ENCODE measurements at places on chromosomes 16 and 17.

- H3K27ac ChIP-seq: no peak overlapping the region
Measured at GRCh38 chr17:76981545-76982295, 113.5 kb downstream of the MGAT5B start.

DNA sequence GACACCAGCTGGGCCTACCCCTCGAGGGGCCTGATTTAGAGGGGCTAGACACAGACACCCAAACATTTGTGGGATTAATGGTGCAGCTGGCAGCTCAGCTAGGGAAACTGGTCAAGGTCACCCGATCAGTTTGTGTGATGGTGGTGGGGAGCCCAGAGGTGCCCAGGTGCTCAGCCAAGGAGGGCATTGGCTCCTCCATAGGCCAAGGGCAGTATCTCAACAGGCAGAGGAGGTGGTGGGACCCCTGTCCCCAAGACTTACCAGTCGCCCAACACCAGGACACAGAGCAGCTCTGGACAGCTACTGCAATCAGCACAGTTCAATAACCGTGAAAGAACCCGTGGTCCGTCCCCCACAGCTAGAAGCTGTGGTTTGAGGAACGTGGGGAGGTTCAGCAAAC, 120.9 kb downstream of the C16orf78 start:
- no peaks in the 10 kb centered on the region for H3K27me3 ChIP-seq
- H3K36me3 ChIP-seq: no peaks in the 10 kb centered on the region
- H3K27ac ChIP-seq: no peak overlapping the region
- no peak for DNase-seq

GRCh38 chr17:17748604-17749003, 67.3 kb downstream of the RAI1 start:
- no peak overlapping the region for H3K27ac ChIP-seq
- no peaks in the 10 kb centered on the region for H3K36me3 ChIP-seq
- H3K4me1 ChIP-seq: peaks cover 64% of the 10 kb centered on the region
- no peak overlapping the region for H3K4me3 ChIP-seq
- DNase-seq: no peak
- H3K27me3 ChIP-seq: no peaks in the 10 kb centered on the region

DNA sequence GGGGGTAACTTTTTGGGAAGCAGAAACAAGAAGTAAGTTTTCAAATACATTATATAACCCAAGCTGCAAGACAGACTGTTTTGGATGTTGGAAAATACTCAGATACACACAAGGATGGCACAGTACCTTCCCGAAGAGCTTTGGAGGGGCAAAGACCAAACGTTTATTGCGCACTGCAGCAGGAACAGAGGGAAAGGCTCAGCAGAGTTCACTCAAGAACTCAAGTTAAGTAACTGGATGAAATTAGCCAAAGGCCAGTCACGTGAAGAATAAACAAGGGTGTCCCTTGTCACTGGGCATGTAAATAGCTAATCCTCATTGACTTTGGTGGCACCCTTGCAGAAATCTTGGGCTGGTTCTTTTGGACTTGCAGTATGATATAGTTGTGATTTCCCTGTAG, 2.8 kb downstream of the PDK2 start:
- H3K4me1 ChIP-seq: peaks cover 76% of the 10 kb centered on the region
- H3K4me3 ChIP-seq: no peak overlapping the region
- DNase-seq: no peak
- peaks cover 37% of the 10 kb centered on the region for H3K36me3 ChIP-seq
- peak overlapping the region; percentile 96 for H3K27ac ChIP-seq

GRCh38 chr17:1462164-1463112, 6.4 kb upstream of the CRK start:
- H3K4me3 ChIP-seq: no peak overlapping the region
- peaks cover 26% of the 10 kb centered on the region for H3K36me3 ChIP-seq
- H3K4me1 ChIP-seq: peaks cover 3% of the 10 kb centered on the region
- no peak for DNase-seq

- no peaks in the 10 kb centered on the region for H3K27me3 ChIP-seq
- no peaks in the 10 kb centered on the region for H3K4me1 ChIP-seq
- H3K27ac ChIP-seq: no peak overlapping the region
- no peaks in the 10 kb centered on the region for H3K36me3 ChIP-seq
- no peak overlapping the region for H3K4me3 ChIP-seq
Measured at GRCh38 chr17:37787055-37787757, 42.3 kb upstream of the HNF1B start.

DNA sequence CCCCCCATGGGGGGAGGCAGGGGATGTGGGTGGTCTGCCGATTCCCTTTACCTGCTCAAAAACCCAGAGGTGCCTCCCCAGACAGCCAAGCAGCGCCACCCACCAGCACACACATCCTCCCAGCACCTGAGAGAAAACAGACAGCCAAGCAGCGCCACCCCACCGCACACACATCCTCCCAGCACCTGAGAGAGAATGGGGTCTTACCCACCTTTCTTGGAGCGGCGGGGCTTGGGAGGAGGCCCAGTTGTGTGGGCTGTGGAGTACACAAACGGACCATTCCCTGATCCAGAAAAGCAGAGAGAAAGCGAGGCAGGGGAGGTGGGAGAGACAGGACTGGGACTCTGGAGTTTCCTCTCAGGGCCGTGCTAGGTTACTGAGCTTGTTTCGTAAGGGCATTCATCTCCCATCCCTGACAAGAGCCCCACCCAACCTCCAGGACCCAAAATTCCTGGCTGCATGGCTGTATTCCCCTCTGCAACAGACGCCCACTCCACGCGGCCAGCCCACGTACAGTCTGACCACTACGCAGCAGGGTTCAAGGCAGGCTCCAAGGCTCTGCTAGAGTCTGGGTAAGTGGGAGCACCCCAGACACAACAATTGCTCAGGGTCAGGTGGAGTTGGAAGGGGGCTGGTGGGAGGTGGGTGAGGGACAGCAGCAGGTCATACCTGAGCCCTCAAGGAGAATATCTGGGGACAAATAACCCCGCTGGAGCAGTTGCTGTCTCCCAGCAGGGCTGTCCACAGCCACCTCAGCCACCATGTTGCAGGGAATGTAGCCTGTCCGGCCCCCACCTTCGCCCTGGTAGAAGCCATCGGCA, 22.3 kb downstream of the TSPOAP1 start:
- H3K27ac ChIP-seq: no peak overlapping the region
- no peaks in the 10 kb centered on the region for H3K36me3 ChIP-seq
- H3K4me3 ChIP-seq: no peak overlapping the region

DNA sequence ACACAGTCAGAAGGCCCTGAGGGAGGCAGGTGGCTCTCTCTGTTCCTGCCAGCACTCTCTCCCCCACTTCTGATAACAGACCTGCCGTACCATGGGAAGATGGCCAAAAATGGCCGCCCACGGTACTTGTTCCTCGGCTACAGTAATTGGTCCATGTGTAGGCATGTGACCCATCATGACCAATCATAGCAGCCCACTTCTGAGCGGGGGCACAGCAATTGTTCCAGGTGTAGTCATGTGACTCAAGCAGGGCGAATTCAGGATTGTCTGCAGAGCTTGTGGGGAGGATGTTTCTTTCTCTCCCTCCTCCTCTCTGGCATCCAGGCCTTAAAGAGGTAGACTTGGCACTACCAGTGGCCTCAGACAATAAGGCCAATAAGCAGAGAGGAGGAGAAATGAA, 250.4 kb downstream of the MRTFB start:
- H3K4me3 ChIP-seq: no peak overlapping the region
- H3K27me3 ChIP-seq: no peaks in the 10 kb centered on the region
- H3K36me3 ChIP-seq: no peaks in the 10 kb centered on the region
- DNase-seq: no peak

GRCh38 chr17:46736100-46736499, 82.4 kb downstream of the WNT3 start:
- H3K4me3 ChIP-seq: no peak overlapping the region
- H3K27me3 ChIP-seq: no peaks in the 10 kb centered on the region
- DNase-seq: no peak
- no peak overlapping the region for H3K27ac ChIP-seq
- H3K4me1 ChIP-seq: no peaks in the 10 kb centered on the region

DNA sequence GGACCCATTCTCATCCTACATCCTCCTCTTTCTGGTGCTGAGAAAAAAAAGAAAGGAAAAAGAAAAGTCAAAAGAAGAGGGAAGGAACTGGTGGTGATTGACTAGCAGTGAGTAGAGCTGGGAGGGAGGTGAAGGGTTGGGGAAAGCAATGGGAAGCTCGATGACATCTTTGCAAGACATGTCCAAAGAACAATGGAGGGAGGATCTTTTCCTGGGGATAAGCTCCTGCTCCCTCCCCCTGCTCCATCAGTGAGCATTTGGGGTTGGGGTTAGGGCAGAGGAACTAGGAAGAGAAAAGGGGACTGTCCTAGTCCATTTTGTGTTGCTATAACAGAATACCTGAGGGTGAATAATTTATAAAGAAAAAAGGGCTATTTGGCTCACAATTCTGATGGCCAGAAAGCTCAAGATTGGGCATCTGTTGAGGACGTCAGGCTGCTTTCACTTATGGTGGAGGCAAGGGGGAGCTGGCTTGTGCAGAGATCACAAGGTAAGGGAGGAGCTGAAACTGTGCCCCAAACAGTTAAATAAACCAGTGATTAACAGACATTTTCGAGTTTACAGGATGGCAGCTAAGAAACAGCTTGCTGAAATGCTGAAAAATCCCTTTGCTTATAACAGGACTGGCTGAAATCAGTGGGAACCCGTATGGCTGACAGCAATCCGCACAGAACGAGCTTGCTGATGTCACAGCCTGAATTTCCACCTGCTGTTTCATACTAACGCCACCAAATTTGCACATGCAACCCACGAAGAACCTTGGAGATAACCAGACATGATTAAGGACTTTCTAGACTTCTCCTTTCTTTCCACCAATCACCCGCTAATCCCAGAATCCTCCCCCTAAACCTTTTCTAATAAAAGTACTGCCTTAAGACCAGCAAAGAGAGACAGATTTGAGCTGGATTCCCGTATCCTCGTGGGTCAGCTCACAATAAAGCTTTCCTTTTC, 1.6 kb upstream of the ODF4 start:
- H3K27me3 ChIP-seq: no peaks in the 10 kb centered on the region
- no peak overlapping the region for H3K27ac ChIP-seq
- no peaks in the 10 kb centered on the region for H3K4me1 ChIP-seq
- H3K4me3 ChIP-seq: no peak overlapping the region
- no peaks in the 10 kb centered on the region for H3K36me3 ChIP-seq
- DNase-seq: no peak

DNA sequence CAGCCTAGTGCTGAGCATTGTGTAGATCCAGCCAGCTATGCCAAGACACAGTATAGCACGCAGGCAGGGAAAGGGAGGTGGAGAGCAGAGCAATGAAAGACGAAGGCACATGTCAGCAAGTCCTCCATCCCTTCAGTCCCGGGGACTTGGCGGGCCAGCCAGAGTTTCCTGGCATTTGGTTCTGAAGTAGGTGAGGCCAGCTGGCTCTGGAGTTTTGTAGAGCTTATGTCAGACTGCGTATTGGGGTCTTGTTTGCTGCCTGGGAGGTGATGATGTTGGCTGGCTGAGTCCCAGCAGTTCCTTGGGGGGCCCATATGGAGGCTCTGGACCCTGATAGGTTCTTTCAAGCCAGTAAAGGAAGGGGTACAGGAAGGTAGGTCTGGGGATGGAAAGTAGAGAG, 55.7 kb upstream of the AKTIP start:
- H3K4me1 ChIP-seq: no peaks in the 10 kb centered on the region
- H3K4me3 ChIP-seq: no peak overlapping the region
- H3K27me3 ChIP-seq: no peaks in the 10 kb centered on the region
- H3K27ac ChIP-seq: no peak overlapping the region

GRCh38 chr17:50206604-50207293, 5.3 kb upstream of the COL1A1 start:
- no peaks in the 10 kb centered on the region for H3K27me3 ChIP-seq
- no peak for DNase-seq
- H3K4me3 ChIP-seq: no peak overlapping the region
- peaks cover 2% of the 10 kb centered on the region for H3K4me1 ChIP-seq

DNA sequence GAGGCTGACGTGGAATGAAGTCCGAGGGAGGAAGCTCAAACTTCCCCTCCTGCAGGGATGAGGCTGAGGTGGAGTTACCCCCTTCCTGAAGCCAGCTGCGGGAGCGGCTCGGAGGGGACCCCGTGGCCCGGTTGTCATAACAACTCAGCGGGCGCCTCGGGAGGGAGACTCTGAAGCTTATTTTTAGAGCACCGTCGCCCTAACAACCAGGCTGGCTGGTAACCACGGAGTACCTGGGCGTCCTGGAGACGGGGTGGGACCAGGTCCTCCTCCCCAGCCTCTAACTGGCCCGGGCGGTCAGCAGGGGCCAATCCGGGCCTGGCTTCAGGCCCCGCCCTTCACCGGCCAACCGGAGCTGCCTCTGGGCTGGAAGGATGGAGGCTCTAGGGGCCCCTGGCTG, 27.7 kb downstream of the NECAB2 start:
- DNase-seq: no peak
- no peaks in the 10 kb centered on the region for H3K36me3 ChIP-seq
- H3K4me3 ChIP-seq: no peak overlapping the region
- no peaks in the 10 kb centered on the region for H3K4me1 ChIP-seq
- H3K27ac ChIP-seq: no peak overlapping the region

- no peaks in the 10 kb centered on the region for H3K4me1 ChIP-seq
- no peaks in the 10 kb centered on the region for H3K36me3 ChIP-seq
- no peak for DNase-seq
- H3K27me3 ChIP-seq: no peaks in the 10 kb centered on the region
- H3K4me3 ChIP-seq: no peak overlapping the region
- no peak overlapping the region for H3K27ac ChIP-seq
Measured at GRCh38 chr17:9389111-9389527, 186.5 kb downstream of the STX8 start.

DNA sequence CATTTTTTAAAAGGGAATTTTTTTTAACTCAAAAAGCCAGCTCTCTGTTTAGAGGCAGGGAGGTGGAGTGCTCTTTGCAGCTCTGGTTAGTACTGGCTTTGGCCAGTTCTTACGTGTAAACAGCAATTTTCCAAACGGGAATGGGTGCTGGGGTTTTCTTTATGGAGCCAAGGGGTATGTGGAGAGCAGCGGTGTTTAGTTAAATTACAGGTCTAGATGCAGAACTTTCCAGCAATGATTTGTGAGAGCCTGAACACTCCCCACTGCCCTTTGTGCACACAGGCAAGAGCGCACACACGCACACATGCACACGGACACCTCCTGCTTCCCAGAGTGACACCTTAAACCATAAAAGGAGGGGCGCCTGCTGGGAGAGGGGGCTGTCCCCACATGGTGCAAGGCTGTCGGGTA, 140.2 kb downstream of the MSI2 start:
- no peak overlapping the region for H3K27ac ChIP-seq
- no peak overlapping the region for H3K4me3 ChIP-seq
- no peaks in the 10 kb centered on the region for H3K4me1 ChIP-seq
- no peaks in the 10 kb centered on the region for H3K36me3 ChIP-seq
